ENCODE measurements at places on chromosomes 7 and 10.

DNA sequence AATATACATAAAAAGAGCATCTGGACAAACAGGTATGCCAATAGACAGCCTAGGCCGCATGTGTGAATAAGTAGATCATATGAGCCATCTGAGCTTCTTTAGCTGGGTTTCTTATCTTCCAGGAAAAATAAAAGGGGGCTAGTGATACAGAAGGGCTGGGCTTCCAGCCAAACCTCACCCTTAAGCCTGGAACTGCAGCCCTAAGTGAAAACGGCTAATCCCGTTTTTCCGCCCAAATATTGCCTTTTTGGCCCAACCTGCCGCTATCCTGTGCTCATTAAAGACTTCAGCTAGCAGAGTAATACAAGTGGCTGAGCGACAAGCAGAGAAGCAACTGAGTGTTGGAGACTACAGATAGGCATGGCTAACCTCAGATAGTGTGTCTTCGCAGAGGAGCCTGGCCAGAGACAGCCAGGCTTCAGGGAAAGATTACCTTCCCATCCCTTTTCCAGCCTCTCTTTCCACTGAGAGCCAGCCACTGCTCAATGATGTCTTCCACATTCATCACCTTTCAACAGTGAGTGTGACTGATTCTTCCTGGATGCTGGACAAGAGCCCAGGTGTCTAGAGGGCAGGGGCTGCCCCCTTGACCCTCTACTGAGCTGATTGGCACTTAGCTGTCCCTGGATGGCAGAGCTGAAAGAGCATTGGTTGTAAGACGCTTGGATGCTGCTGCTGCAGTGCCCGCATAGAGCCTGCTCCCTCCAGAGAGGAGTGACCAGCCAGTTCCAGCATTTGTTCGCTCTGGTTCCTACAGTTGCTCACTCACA lies 108.9 kb downstream of the ITGB8 start:
- DNase-seq, result no peak

GRCh38 chr10:104296687-104297436 lies 27.9 kb downstream of the GSTO2 start:
- DNase-seq, result no peak

DNA sequence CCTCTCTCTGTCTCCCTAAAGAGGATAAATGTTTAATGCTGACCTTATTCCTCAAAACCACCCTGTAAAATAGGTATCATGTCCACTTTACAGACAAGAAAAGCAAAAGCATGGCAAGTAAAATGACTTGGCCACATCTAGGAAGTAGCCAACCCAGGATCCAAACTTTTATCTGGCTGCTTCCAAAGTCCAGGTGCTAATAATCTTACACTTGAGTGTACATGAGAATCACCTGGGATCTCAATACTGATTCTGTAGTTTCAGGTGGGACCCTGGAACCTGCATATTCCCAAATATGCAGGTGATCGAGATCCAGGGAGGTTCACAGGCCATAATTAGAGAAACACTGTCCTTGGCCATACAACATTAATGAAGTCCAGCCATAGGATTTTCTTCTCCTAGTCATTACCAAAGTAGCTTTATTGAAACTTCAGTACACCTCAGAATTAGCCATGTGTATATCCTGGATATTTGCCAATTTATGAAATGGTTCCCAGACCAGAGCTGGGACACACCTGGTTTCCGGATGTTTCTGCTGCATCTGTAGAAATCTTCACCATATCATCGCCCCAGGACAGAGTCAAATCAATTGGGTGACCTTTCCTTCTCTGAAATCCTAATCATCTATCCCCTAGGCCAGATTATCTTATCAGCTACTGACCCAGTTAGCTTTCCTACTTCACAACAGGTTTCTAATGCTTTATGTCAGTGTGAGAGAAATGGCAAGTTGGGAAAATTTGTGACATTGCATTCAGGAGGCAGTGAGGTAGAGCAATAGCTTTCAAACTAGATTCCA lies 119.1 kb upstream of the KMT2E start:
- DNase-seq, result no peak

DNA sequence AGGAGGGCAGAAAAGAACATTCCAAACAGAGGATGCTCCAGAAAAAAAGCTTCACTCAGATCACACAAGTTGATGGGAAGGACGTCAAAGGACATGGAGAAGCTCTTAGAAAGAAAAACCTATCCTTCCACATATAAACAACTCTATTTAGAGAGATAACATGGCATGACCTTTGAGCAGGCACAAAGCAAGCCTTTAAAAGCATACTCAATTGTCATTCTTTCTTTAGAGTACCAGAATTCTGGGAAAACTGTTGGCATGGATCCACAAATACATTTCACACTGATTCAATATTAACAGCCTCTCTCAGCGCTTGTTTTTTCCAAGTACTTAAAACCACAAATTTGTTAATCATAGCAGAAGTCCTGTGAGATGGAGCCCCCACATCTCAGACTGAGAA lies 7.3 kb upstream of the ABLIM1 start:
- no peak for DNase-seq

GRCh38 chr10:17263580-17263979 lies 35.5 kb downstream of the VIM start:
- DNase-seq, result no peak

All from CD4-positive, alpha-beta T cell treated with Interferon gamma for 1 hour (primary cell).